AG08395 (cell line): ENCODE measurements at places on chromosomes 11 and 22.

- no peak for DNase-seq
Observed at GRCh38 chr11:64093233-64094039, 57.7 kb downstream of the FLRT1 start.

DNA sequence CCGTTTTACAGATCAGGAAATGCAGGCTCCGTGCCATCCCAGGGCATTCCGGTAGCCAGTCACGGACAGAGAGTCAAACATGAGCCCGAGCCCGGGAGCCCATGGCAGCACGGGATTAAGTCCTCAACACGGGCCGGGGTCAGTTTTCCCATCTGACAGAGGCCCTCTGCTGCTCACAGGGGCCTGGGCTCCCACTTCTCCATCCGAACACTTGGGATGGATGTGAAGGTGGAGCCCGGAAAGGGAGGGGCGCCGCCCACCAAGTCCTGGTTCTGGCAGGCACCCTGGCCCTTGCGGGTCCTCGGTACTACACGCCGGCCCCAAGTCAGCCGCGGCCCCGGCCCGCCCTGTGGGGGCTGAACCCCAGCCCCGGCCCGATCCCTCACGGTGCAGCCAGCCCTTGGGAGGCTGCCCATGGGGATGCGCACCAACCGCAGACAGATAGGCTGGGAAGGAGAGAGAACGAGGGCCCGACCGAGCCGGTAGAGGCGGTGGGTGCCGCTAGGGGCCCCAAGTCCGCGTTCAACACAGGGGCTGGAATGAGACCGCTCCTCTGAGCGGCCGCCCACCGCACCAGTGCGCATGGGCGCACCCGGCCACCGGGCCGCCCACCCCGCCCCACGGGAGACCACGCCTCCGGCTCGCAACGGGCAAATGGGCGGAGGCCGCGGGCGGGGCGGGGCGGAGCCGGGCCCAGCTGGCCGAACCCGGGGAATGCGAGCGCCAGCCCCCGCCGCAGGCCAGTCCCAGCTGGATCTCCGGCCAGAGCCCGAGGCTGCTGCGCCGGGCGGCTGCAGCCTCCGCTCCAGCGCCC is at the start of gene CAPN5:
CAPN5 (plus strand) TSS at position 743 of the 814 bp plus-strand sequence. CDS start 17,916 bp downstream, outside the sequence.
- DNase-seq = peak; percentile 99

- DNase-seq = no peak
Observed at GRCh38 chr11:6258141-6258540, 1.5 kb upstream of the CCKBR start.

DNA sequence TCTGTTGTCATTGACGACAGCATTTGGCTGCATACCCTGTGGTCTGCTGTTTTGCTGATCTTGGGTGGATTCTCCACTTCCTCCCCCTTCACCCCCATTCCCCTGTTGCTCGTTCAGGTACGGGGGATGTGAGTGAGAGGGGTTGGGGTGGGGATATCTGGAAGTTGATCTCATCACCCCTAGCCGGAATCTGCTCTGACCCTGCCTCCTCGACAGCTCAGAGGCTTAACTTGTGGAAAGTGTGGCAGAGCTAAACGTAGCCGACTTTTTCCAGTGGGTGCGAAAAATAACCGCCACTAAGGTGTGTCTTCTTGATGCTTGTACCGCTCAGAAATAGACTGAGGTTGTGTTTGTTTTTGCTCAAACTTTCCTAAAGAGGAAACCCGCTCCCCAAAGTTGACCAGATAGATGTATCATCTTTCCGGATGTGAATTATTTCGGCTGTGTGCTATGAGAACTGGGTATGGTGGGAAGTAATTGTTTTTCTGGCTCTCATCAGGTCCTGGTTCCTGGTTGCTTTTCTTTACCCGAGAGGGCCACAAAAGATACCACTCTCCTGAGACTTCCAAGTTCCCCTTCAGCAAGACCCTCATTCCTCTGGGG is 6.6 kb downstream of the ZBTB16 start:
- DNase-seq = no peak

DNA sequence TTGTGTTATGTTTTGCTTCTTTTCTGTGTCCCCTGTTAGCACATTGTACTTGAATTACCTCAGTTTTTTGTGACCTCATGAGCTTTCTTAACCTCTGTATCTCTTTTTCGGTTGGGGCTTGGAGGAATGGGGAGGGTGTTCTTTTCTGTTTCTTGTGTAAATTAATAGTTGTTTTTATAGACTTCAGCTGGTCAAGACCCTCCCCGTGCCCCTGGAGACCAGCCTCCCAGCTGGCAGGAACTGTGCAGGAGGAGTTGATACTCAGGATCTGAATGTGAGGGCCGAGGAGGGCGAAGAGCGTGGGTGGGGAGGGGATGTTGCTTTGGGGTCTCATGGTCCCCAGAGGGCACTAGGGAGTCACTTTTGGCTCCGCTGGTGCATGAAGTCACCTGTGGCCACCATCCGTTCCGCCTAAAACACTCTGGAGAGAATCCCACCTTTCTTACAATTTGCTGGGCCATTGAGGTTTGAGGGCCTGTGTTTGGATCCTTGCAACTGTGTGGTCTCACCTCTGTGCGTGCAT is 44.3 kb upstream of the NNMT start:
- DNase-seq = no peak

- no peak for DNase-seq
Observed at GRCh38 chr11:130022799-130023198, 20.2 kb upstream of the PRDM10 start.

DNA sequence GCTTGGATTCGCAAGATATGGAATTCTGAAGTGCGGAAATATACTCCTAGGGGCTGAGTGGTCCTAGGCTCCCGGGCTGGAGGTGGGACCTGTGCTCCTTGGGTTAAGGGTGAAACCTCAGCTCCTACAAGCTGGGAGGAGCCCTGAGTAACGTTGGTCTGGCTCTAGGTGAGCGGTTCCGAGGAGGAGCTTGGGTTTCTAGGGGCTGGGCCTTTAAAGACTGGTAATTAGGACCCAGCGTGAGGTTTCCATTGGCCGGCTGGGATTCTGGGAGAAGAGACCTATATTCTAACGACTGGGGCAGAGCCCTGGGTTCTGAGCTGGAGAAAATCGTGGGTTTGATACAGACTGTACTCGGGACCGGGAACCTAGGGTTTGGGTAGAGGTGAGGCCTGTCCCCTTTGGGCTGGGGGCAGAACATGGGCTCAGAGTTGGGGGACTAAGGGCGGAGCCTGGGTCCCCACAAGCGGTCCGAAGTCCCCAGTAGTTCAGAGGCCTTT is 882 bp upstream of the MAP4K2 start:
- DNase-seq = no peak

DNA sequence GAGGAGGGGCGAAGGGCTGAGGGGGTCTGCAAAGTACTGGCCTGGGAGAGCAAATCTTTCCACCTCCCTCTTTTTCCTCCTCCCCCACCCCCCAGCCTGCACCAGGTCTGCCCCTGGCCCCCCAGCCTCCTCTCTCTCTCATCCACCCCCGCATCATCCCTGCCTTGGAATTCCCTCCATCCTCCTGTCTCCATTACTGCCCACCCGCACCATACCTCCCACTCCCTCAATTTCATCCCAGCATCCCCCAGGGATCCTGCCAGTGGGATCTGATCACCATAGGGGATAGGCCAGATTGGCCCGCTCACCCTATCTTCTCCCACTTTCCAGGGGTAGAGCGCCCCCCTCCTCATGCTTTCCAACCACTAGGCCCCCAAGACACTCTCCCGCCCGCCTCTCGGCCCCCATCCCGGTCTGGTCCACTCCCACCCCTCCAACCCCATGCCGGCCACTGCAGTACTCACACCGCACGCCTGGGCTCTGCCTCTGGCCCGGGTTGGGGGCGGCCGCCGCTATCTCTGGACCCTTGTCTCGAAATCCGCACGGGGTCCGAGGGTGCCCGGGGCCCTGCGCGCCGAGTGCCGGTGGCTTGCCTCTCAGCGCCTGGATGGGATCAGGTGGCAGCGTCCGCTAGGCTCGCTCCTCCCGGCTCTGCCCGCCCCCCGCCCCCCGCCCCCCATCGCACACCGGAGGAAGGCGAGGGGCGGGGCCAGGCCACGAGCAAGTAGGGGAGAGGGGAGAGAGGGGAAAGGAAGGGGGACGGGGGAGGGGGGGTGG is at the start of gene GAL3ST3:
GAL3ST3 (minus strand) TSS at position 615 of the 777 bp plus-strand sequence. CDS start 3,746 bp downstream, outside the sequence.
- no peak for DNase-seq

DNA sequence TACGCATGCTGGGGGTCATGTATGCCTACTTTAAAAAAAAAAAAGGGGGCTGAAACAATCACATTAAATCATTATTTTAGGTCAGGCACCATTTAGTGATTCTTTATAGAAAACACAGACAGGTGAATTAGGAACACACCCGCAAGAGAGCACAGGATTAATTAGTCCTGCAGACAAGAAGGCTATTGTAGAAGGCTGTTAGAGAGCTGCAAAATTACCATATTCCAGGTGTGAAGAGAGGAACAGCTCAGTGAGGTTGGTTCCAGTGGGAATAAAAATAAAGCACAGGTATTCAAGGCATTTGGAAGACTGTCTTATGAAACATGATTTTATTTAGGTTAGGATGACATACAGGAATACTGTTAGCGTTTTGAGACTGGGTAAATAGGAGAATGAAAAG is 649.1 kb downstream of the OPCML start:
- no peak for DNase-seq

- DNase-seq = no peak
Observed at GRCh38 chr22:50628543-50629134, 687 bp upstream of the ARSA start.

DNA sequence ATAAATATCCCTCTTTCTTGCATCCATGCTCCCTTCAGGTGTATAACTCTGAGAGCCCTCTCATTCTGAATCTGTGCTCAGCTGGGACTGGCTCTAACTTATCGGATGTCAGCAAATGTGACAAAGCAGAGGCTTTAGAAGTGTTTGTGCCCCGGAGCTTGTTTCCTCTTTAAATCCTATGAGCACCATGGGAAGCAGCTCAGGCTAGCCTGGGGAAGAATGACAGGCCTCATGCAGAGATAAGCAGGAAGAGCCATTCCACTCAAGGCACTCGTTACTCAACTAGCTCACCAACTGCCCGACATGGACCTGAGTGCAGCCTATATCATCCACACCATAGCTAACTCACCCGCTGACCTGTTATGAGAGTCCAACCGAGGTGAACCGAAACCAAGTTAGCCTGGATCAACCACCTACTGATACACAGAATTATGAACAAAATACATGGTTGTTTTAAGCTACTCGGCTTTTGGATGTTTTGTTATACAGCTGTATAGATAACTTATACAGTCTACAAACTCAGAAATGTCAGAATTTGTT is 990.7 kb downstream of the NTM start:
- DNase-seq = no peak

GRCh38 chr11:106745941-106746340 is 272.3 kb downstream of the GUCY1A2 start:
- DNase-seq = no peak

GRCh38 chr11:60631944-60632343 is 67.5 kb upstream of the MS4A8 start:
- no peak for DNase-seq

GRCh38 chr11:62556108-62556874 is 9.7 kb upstream of the AHNAK start:
- peak; percentile 98 for DNase-seq

- DNase-seq = no peak
Observed at GRCh38 chr22:29885610-29886009, 2.6 kb downstream of the MTMR3 start.

DNA sequence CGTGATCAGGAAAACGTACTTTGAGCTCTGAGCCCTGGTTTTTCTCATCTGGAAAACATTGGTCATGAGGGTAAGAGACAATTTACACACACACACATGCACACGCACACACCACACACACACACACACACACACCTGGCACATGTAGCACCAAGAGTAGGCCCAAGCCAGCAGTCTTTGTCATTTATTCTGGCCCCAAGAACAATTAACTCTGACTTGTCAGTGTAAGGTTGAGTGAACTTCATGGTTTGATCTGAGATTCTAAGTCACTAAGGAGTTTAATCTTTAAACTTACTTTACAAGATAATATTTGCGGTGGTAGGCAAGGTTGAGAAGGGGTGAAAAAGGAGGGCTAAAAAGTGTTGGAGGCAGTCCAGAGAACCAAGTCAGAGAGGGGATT is 44.1 kb downstream of the MMP20 start:
- DNase-seq = no peak

DNA sequence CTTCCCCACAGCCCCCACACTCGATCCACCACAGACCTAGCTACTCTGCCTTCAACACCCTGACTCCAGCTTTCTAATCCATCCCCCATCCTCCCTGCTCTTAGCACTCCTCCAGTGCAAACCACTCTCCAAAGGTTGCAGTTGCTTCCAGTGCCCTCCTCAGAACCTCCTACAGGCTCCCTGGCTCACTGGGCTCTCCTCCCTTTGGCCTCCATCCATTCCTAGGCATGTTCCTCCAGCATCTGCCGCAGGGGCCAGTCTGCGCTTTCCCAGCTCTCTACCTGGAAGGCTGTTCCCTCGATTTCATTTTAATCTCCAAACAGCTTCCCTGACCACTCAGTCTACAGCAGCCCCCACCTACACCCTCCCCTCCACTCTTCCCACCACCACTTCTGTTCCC is 133.8 kb downstream of the SPATA19 start:
- no peak for DNase-seq

DNA sequence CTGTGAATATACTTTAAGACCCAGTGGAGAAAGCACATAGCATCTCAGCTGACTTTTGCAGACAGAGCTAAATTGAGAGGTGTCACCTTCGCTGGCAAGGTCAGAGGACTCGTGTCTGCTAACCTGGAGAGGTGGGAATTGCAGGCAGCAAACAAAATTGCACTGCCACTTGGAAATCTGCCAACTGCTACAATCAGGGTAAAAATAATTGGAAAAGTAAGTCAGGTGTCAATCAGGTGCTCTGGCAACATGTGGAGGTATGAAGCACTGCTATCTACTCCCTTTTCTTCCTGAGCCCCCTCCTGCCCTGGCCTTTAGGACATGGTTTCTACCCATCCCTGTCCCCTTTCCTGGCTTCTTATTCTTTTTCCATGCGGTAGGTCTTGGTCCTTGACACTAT is 24.1 kb upstream of the LRRC55 start:
- DNase-seq = no peak

- DNase-seq = no peak
Observed at GRCh38 chr11:6094186-6094585, 13.3 kb upstream of the OR56B4 start.

DNA sequence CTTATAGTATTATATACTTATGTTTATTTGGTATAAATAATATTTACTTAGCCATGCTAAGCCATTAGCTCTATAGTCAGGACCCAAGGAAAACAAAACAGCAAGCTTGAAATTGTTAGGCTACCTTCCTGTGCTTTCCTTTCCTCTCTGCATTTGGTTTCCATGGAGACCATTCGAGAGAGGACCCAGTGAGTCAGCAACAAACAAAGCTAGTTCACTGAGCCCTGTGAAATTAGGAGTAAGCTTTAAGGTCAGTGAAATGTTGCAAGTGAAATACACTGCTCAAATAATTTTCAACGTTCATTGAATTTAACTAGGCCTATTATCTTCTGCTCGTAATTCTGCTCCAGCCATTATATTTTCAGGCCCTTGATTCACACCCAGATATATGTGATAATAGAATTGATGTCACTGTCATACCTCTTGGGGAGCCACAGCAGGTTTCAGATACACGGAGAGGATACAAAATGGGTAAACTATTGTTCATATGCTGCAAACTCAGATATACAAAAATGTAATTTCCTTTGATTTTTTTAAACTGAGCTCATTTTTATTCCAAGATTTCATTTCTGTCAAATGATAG is 9.1 kb upstream of the OR10D3 start:
- no peak for DNase-seq

- peak; percentile 75 for DNase-seq
Observed at GRCh38 chr11:32088117-32088941, 2.5 kb upstream of the RCN1 start.

GRCh38 chr22:33426451-33426850 is 368.3 kb upstream of the SYN3 start:
- DNase-seq = no peak

GRCh38 chr22:37898441-37899181 is 7.5 kb upstream of the MICALL1 start:
- no peak for DNase-seq
